Activated CD8-positive, alpha-beta T cell treated with anti-CD3 and anti-CD28 coated beads for 36 hours (primary cell): ENCODE measurements at places on chromosomes 7 and 10.
A peak's percentile ranks its signal among the peaks of the same experiment; 100 is the strongest.

GRCh38 chr10:75544386-75544785 lies 113.0 kb downstream of the LRMDA start:
- H3K4me1 ChIP-seq, result no peaks in the 10 kb centered on the region
- no peak overlapping the region for H3K4me3 ChIP-seq
- no peaks in the 10 kb centered on the region for H3K36me3 ChIP-seq
- H3K27me3 ChIP-seq, result peaks cover 4% of the 10 kb centered on the region
- no peak overlapping the region for H3K27ac ChIP-seq

GRCh38 chr10:7277867-7278266 lies 133.0 kb downstream of the SFMBT2 start:
- H3K36me3 ChIP-seq, result peaks cover 39% of the 10 kb centered on the region
- H3K27me3 ChIP-seq, result no peaks in the 10 kb centered on the region
- no peak overlapping the region for H3K27ac ChIP-seq
- DNase-seq, result no peak
- H3K4me3 ChIP-seq, result no peak overlapping the region
- peaks cover 49% of the 10 kb centered on the region for H3K4me1 ChIP-seq

DNA sequence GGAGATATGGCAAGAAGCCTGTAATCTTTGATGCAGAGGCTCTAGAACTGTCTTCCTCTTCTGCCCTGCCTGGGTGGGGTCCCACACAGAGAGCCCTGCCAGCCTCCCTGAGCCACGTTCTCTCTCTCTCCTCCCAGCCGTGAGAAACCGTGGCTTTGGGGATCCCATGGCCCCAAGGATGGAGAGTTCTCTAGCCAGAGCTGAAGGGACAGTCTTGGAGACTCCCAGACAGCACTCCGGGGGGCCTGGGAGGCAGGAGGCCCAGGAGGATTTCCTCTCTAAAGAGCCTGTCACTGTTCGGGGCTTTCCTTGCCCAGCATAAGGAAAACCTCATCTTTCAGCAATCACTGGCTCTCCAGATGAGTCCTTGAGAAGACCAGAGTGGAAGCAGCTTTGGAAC lies 227.1 kb downstream of the ARHGAP12 start:
- H3K27ac ChIP-seq, result no peak overlapping the region
- peaks cover 4% of the 10 kb centered on the region for H3K27me3 ChIP-seq
- H3K4me1 ChIP-seq, result peaks cover 4% of the 10 kb centered on the region

DNA sequence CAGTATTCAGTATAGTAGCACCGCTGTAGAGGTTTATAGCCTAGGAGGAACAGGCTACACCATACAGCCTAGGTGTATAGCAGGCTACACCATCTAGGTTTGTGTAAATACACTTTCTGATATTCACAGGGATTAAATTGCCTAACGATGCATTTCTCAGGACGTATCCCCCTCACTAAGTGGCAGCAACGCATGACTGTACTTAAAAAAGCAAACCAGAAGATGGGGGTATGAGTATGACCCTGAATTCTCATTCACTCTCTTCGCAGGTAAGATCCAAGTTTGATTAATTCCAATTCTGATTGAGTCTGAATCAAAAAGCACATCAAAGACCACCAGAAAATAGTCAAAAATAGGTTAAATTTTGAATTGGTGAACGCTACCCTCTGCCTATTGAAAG lies 972 bp downstream of the ORC5 start:
- peaks cover 16% of the 10 kb centered on the region for H3K36me3 ChIP-seq
- peak overlapping the region; percentile 81 for H3K4me3 ChIP-seq
- peaks cover 27% of the 10 kb centered on the region for H3K4me1 ChIP-seq
- peaks cover 12% of the 10 kb centered on the region for H3K27me3 ChIP-seq
- H3K27ac ChIP-seq, result peak overlapping the region; percentile 92

GRCh38 chr10:110495731-110496552 lies 1.8 kb upstream of the DUSP5 start:
- peak overlapping the region; percentile 92 for H3K4me3 ChIP-seq
- peaks cover 34% of the 10 kb centered on the region for H3K36me3 ChIP-seq
- peak; percentile 84 for DNase-seq
- H3K4me1 ChIP-seq, result peaks cover 23% of the 10 kb centered on the region

DNA sequence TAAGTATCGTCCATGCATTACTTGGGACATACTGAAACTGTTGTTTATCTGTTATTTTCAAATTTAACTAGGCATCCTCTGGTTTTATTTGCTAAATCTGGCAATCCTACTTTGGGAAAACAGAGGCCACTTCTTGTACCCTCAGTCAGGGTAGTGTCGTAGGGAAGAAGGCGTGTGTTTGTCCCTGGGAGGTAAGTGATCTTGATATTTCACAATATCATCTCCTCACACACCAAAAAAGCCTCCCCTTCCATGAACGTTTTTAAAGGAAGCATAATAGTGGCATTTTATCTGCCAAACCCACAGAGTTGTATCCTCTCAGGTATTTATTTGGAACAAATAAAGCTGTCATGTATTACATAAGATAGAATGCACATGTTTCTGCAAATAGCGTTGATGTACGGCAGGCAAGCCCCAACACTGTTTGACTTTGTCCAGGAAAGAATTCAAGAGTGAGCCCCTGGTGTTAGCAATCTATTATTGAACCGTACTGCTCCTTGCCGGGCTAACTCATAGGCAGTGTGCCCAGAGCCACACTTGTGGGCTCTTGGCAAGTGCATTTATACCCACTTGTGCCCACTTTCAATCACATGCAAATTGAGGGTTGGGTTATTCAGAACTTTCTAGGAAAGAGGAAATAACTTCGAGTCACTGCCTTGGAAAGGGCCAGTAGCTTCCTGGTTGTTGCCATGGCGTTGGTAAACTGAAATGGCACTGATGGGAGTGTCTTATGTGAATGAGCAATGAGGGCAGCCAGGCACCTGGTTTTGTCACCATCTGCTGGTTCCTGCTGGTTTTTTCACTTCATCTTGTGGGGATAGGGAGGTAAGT lies 266.0 kb downstream of the USP6NL start:
- H3K27me3 ChIP-seq, result no peaks in the 10 kb centered on the region
- no peaks in the 10 kb centered on the region for H3K36me3 ChIP-seq
- peaks cover 7% of the 10 kb centered on the region for H3K4me1 ChIP-seq

GRCh38 chr7:33961948-33962347 lies 56.6 kb downstream of the BMPER start:
- no peak overlapping the region for H3K27ac ChIP-seq
- DNase-seq, result no peak
- H3K4me1 ChIP-seq, result no peaks in the 10 kb centered on the region
- H3K36me3 ChIP-seq, result no peaks in the 10 kb centered on the region
- no peaks in the 10 kb centered on the region for H3K27me3 ChIP-seq

GRCh38 chr7:85103962-85104361 lies 82.9 kb downstream of the SEMA3D start:
- DNase-seq, result no peak
- no peaks in the 10 kb centered on the region for H3K4me1 ChIP-seq
- H3K27me3 ChIP-seq, result no peaks in the 10 kb centered on the region
- H3K27ac ChIP-seq, result no peak overlapping the region
